ENCODE measurements at places on chromosomes 12 and 14.

GRCh38 chr12:31246470-31246850 is 79.5 kb downstream of the SINHCAF start:
- no peak for DNase-seq

DNA sequence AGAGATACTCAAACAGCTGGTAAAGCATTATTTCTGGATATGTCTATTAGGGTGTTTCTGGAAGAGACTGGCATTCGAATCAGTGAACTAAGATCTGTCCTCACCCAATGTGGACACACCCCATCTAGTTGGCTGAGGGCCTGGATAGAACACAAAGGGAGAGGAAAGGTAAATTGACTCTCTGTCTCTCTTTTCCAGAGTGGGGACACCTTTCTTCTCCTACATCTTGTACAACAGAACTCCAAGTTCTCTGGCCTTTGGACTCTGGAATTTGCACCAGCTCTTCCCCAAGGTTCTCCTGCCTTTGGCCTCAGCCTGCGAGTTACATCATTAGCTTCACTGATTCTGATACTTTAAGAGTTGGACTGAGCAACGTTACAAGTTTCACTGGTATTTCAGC is 1253.9 kb downstream of the SLC16A7 start:
- DNase-seq, result no peak

DNA sequence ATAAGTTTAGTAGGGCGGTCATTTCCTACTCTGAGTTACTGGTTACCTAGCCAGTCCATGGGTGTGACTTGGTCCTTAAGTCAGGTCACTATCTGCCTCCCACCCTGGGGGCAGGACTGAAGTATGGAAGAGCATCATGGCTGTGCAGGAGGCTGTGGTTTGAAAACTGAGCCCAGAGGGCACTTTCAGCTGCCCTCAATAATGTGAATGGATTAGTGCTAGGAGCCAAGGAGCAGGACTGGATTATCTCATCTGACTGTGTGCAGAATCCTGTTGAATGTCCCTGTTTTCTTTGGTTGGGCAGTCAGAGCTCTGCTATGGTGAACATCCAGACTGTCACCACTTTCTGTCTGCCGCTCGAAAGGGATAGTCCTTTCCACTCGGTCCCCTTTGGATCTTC is 1.6 kb downstream of the ATXN7L3B start:
- no peak for DNase-seq

- DNase-seq, result no peak
These were observed 767 bp downstream of the REP15 start for GRCh38 chr12:27696864-27697564.

DNA sequence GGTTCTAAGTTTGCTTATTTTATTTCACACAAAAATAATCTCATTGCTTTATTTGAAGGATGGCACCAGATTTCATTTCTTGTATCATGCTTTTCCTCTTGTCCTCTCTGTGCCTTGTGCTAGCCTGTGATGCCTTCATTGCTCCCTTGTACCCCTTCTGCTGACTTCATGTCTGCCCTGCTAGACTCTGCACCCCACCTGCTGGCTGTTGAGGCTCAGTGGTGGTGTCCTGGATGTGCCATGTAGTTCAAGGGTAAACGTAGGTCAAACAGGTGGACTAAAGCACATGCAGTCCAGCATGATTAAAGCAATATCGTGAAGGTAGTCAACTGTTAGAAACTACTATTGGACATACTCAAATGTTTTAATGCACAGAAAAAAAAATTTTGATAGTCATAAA is 21.6 kb downstream of the MRPS35 start:
- no peak for DNase-seq

GRCh38 chr12:132130690-132131089 is 13.4 kb downstream of the DDX51 start:
- DNase-seq, result no peak

DNA sequence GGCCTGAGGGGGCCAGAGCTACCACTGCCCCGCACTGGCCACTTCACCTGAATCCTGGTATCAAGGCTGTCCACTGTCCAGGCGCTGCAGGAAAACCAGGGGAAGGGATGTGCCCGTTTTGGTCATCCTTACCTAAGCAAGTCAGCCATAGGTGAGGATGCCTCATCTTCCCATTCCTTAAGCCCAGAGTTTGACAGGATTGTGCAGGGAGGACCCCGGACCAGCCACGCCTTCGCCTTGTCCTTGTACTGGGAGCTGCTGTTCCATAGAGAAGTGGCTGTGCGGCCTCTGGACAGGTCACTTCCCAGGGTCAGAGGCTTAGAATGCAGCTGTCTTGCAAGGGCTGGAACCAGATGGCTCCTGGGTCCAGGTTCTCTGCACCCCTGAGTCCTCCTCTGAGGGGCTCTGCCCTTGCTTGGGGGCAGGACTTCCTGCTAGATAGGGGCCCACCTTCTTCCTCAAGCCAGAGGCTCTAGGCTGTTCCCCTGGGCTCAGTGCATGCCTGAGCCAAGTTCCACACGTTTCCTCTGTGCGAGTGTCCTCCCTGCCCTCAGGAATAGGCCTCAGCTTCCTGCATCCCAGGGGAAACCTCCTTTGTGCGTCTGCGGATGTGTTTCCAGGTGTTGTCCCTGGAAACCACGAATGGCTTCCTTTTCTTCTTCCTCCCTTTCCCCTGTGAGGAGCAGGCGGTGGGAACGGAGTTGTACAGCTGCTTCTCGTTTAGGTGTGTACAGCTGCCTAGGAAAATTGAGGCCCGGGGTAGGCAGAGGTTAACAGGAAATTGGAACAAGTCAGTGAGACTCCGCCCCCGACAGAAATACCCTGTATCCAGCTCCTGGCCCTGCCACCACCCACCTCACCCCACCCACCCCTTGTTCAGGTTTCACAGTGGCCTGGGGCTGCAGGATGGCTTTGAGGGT is 54.3 kb upstream of the RIN3 start:
- no peak for DNase-seq

- peak; percentile 84 for DNase-seq
These were observed 156.7 kb downstream of the TMTC3 start for GRCh38 chr12:88298761-88299242.

- DNase-seq, result peak; percentile 66
These were observed 10.5 kb downstream of the COCH start for GRCh38 chr14:30884901-30885300.

- DNase-seq, result no peak
These were observed 75.5 kb downstream of the FBXL14 start for GRCh38 chr12:1518591-1519516.

DNA sequence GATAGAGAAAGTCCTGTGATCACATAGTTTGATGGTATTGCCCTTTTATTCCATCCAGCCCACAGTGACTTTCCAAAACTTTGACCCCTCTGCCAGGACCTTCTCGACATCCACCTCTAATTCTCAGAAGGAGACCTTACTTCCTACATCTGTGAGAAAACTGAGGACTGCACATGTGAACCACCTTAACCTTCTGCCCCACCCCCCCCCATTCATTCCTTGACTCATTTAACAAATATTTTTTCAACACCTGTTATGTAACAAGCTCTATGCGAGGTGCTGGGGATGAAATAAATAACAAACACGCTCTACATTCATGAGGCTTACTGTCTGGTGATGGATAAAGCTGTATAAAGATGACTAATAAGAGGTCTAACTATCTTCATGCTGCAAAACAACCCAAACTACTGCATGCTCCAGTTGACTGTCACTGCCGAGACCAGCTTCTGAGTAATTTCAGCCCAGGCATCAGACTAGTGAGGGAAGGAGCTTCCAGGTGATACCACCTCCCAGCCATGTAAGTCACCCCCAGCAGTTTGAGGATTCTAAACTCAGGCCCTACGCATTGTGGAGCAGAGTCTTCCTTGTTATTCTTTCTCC is 1.9 kb upstream of the HAL start:
- DNase-seq, result no peak

DNA sequence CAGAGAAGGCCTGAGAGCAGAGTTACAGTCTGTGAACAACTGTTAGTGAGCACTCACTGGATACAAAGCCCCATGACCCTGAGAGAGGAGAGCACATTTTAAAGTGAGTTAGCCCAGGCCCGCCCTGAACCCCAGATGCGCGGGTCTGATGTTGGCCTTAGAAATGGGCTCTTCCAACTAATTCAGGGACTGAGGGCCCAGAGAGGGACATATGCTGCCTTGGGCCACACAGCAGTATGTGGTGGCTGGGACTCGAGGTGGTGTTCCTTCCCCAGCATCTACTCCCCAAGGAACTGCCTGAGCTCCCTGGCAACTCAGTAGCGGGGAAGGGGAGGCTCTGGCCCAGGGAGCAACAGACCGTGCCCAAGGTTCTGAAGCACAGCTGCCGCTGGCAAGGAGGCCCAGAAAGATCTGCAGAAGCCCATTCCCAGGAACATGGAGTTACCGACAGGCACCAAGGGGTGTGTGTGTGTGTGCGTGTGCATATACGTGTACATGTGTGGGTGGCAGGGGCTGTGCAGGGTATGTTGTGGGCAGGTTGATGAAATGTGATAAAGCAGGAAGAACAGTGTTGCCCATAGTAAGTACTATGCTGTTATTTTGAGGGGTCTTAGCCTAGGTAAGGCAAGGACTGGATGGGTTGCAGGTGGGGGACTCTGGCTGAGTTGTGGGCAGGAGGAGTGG is 40.5 kb downstream of the KRT80 start:
- DNase-seq, result no peak

- DNase-seq, result no peak
These were observed 216.3 kb downstream of the C12orf42 start for GRCh38 chr12:103279444-103279843.

GRCh38 chr12:130993759-130994670 is 40.3 kb downstream of the ADGRD1 start:
- no peak for DNase-seq

GRCh38 chr12:120873226-120873625 is 30.9 kb downstream of the SPPL3 start:
- no peak for DNase-seq

DNA sequence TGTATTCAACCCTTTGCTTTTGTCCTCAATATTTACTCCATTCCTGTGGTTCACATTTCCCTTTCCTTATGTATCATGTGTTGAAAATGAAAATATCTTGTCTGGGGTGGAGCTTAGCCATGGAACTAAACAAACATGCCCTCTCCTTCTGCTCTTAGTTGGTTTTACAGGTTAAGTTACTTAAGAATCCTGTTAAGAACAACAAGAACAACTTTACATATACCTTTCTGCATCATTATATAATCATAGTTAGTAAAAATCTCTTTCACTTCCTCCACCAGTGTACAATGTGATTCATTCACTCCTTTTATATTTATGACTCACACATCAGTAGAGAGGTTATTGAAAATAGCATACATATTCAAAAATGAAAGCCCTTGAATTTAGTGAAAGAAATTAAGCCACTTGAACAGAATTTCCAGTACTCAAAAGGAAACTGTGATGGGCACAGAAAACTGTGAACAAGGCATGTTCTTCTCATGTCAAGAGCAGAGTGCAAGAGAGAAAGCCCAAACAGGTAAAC is 307.7 kb downstream of the CCDC91 start:
- DNase-seq, result no peak

DNA sequence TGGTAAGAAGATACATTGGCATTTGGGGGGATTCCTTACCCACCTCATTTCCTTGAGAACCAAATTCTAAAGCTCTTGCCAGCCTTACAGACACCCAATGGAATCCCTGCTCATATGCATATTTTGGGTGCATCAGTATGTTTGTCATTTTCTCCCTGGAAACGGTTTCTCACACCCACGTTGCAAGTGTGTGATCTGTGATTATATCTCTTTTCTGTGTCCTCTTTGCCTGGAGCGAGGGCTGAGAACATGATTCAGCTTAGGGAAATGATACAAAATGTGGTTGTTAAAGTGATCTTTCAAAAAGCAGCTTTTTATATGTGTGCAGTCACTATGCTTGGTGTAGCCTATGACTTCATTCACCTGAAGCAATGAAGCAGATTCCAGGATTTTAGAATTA is 52.0 kb downstream of the KCNMB4 start:
- peak; percentile 16 for DNase-seq

DNA sequence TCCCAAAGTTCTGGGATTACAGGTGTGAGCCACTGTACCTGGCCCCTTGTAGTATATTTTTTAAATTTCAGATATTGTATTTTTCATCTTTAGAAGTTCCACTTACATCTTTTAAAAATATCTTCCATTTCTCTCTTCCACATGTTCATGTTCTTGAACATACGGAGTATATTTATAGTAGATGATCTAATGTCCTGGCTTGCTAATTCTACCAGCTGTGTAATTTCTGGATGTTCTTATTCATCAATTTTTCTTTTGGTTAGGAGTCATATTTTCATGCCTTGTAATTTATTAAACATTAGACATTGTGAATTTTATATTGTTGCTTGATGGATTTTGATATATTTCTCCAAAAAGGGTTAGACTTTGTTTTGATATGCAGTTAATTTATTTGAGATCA is 30.8 kb downstream of the NTN4 start:
- no peak for DNase-seq

GRCh38 chr14:96792003-96792402 is 5.2 kb upstream of the VRK1 start:
- no peak for DNase-seq

- DNase-seq, result no peak
These were observed 124.1 kb downstream of the SSPN start for GRCh38 chr12:26319511-26319910.

GRCh38 chr12:66319266-66319954 is 17.1 kb downstream of the HELB start:
- no peak for DNase-seq

GRCh38 chr14:71467361-71467811 is 464.8 kb upstream of the RGS6 start:
- DNase-seq, result no peak

- no peak for DNase-seq
These were observed 3.8 kb downstream of the PSMB5 start for GRCh38 chr14:23030936-23031335.

DNA sequence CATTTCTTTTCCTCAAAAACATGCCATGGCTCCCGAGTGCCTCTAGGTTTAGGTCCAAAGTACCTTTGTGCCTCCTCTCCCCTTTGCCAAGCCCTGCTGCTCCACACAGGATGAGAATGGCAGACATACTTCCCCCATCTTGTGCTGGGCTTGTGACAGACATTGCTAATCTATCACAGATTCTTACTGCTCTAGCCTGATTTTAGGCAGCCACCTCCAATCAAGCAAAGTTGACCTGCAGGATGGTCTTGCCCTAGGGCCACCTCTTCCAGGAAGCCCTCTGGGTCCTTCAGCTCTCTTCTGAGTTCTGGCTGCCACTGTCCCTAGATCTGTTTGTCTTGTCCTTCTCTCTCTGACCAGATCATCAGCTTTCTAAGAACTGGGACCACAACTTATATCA is 20.5 kb downstream of the FOXN4 start:
- DNase-seq, result peak; percentile 22

GRCh38 chr14:82067221-82067875 is 533.7 kb upstream of the SEL1L start:
- DNase-seq, result peak; percentile 56

- no peak for DNase-seq
These were observed 115.2 kb downstream of the BMP4 start for GRCh38 chr14:53841109-53842099.

GRCh38 chr12:92369056-92369455 is 223.4 kb upstream of the BTG1 start:
- DNase-seq, result no peak

- no peak for DNase-seq
These were observed 1.6 kb downstream of the FMNL3 start for GRCh38 chr12:49705479-49706134.

- DNase-seq, result no peak
These were observed 364.7 kb downstream of the NOVA1 start for GRCh38 chr14:26233118-26233517.

GRCh38 chr12:24596768-24597388 is 352.0 kb downstream of the BCAT1 start:
- peak; percentile 54 for DNase-seq

Data from OCI-M1 (cell line).